Activated T-helper 2 cell treated with anti-CD3 and anti-CD28 coated beads, Interferon-gamma antibody, Interleukin-2, Interleukin-4, amounts not matched to agents 10 μg/mL and 5 μg/mL and 100 μg/mL, durations not matched to agents 14 hours and 24 hours and 36 hours (primary cell): ENCODE measurements at places on chromosomes 13 and 19. TPM values are rescaled to one million over a fixed set of nuclear protein-coding genes. Genes with fewer than 3 reads are reported as not detected.

The C19orf81 gene
- 1.5 TPM in 1 of 2 replicates, not detected in the other for total RNA-seq

The CCDC70 gene
- total RNA-seq = not detected in 2 replicates

The MAP2K7 gene
- 43.0 and 44.6 TPM in 2 replicates for total RNA-seq

The ZNF98 gene
- not detected in 2 replicates for total RNA-seq

The ZNF415 gene
- 0.39 and 0.41 TPM in 2 replicates for total RNA-seq

The C2CD4C gene
- total RNA-seq = 0.14 and 0.23 TPM in 2 replicates

The ZIC2 gene
- not detected in 2 replicates for total RNA-seq

The CEACAM6 gene
- total RNA-seq = not detected in 2 replicates

The FBXO17 gene
- not detected in 2 replicates for total RNA-seq

The ZNF566 gene
- 7.3 and 7.7 TPM in 2 replicates for total RNA-seq

The KLK14 gene
- 0.44 and 0.52 TPM in 2 replicates for total RNA-seq

The LRP3 gene
- total RNA-seq = 0.21 and 0.30 TPM in 2 replicates

The SAFB gene
- total RNA-seq = 132 and 143 TPM in 2 replicates

The KIR3DL2 gene
- total RNA-seq = 0.64 and 0.69 TPM in 2 replicates

The CGB8 gene
- total RNA-seq = not detected in 2 replicates

The LGALS14 gene
- not detected in 2 replicates for total RNA-seq

The ZNF823 gene
- 3.6 TPM in 2 replicates for total RNA-seq

The UPK1A gene
- total RNA-seq = 0.59 and 1.2 TPM in 2 replicates

The SYDE1 gene
- total RNA-seq = 1.9 and 2.5 TPM in 2 replicates

The ZNF677 gene
- 1.6 and 1.8 TPM in 2 replicates for total RNA-seq

The KLF16 gene
- total RNA-seq = 31.2 and 32.1 TPM in 2 replicates

The ZNF560 gene
- not detected in 2 replicates for total RNA-seq

The YJU2 gene
- 29.7 and 30.8 TPM in 2 replicates for total RNA-seq

The LMTK3 gene
- 3.1 and 5.1 TPM in 2 replicates for total RNA-seq

The VSTM2B gene
- total RNA-seq = not detected in 2 replicates
